ENCODE measurements at places on chromosomes 3 and 15. TPM values are rescaled to one million over a fixed set of nuclear protein-coding genes. Genes with fewer than 3 reads are reported as not detected.
A peak's percentile ranks its signal among the peaks of the same experiment; 100 is the strongest.

GRCh38 chr15:71730277-71731144, 79.8 kb upstream of the NR2E3 start:
- no peak for DNase-seq

DNA sequence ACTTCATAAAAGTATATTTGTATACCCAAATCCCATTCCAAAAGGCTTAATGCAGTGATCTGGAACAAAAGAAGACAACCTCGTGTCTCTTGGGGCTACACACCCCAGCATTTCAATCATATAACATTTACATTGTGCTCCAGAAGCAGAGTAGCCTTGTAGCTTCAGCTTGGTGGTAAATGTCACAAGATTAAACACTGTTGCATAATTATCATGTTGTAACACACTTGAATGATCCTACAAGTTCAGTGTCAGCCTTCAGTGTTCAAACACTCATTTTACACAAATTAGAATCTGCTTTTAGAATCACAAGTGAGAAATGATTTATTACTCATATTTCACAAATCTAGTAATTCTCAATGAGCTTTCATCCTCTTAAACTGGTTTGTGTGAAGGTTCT, 122.6 kb downstream of the CNTN3 start:
- DNase-seq: no peak

The PLSCR5 gene
- total RNA-seq: not detected

GRCh38 chr15:83558146-83558545, 95.8 kb upstream of the ADAMTSL3 start:
- no peak for DNase-seq

The CCDC50 gene
- 128 TPM for total RNA-seq

The BFSP2 gene
- total RNA-seq: not detected

DNA sequence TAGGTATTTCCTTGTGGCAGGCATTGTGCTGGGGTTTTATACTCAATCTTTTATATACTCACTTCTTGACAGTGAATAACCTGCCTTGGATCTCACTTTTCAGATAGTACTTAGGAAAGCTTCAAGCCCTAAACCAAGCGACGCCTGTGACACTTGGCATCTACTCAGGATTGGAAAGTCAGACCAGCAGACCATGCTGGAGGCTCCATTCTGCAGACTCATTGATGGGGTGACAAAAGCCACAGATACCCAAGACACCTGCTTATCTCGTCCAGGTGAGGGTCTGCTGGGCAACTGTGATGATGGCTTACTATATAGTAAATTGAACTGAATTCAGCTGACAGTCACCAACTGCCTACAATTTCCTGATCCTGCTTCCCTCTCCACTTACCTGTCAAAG, 79.4 kb upstream of the MRPS22 start:
- DNase-seq: no peak

The SELENOT gene
- 80.4 TPM for total RNA-seq

GRCh38 chr3:62110443-62111225, 262.7 kb downstream of the FEZF2 start:
- DNase-seq: no peak

DNA sequence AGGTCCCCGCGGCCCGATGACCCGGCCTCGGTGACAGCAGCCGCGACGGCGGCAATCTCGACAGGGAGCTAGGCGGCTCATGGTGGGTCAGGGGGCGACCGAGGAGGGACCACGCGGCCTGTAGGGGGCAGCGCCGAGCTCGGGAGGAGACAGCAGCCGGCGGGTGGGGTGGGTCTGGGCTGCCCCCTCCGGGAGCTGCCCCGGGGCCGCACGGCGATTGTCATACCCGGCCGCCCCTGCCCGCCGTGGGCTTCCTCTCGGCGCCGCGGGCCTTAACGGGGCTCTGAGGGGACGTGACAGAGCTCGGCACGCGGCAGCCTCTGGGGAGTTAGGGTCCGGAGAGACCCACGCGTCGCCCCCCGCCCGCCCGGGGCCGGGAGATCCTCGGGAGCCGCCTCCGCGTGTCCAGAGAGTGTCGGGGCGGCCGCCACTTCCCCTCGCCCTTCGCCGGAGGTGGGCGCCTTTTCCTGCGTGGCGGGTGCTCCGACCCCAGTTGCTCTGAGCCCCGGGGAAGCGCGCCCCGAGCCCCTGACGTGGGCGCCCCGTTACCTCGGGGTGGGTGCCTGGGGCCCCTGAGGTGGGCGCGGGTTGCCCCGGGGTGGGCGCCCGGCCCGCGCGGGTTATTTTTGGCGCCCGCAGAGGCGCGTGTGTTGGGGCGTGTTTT, 539 bp upstream of the PLCL2 start:
- peak; percentile 77 for DNase-seq

GRCh38 chr3:171829841-171830517, 13.2 kb upstream of the TMEM212 start:
- DNase-seq: peak; percentile 89

The KNL1 gene
- not detected for total RNA-seq

- DNase-seq: no peak
Observed at GRCh38 chr3:3227640-3228039, 48.1 kb upstream of the CRBN start.

DNA sequence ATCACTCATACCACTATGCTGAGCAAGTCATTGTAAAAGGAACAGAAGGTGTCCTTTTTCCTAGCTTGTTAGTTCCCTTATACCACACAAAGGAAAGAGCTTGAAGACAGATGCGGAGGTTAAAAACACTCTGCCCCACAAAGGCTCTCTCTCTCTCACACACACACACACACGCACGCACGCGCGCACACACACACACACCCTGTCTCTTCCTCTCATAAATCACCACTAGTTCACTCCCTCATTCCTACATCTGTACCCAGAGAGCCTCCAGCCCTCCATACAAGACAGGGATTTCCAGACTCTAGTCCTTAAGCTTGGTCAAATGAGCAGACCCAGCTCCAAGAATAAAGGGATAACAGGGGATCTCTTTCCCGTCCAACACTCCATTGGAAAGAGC, 120.1 kb upstream of the THBS1 start:
- no peak for DNase-seq

The CCR9 gene
- total RNA-seq: not detected

DNA sequence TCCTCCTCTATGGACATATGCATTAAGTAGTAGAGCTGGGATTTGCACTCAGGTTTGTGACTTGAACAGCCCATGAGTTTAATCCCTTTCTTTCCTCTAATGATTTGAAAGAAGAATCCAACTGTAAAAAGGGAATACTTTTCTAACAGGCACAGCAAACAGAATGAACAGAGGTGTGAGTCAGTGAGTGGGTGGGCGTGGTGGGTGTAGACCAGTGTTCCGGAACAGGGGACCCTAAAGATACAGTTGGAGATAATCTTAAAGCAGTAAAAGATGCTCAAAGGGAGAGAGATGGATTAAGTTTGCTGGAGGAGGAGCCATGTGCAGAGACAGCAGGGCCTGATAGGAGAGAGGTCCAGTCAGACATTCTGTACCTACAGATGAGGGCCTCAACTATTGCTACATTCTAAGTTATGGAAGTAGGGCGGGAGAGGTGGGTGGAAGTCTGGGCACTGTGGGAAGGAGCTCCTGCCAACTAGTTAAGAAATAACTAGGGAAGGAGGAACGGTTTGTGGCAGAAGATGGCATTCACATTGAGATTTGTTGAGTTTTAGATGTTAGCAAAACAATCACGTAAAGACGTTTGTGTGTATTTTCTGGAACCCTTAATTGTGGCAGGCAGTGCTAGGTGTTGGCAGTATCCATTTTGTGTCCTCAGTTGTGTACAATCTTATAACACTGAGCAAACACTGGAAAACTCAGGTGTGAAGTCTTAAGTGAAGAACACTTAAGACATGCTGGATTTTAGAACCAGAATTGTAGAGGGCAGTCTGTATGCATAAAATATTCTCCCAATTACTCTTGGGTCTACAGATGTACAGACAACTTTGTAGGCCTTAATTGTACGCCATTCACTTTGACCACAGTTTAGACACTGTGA, 511.0 kb downstream of the GRM7 start:
- no peak for DNase-seq

DNA sequence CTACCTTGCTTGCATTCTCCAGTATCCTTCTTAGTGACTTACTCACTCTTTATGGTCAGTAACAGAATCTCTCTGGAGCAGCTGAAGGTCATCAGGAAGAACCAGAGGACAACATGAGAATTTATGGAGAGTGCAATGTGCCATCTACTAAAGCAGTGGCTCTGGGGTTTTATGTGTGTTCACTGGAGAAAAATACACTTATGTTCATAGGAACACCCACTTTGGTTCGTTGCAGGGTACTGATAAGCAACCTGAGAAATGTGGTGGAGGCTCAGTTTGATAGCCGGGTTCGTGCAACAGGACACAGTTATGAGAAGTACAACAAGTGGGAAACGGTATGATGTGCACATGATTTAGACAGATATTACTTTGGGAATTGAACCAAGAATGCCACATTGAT, 12.8 kb downstream of the CPB1 start:
- no peak for DNase-seq

The PDCD7 gene
- total RNA-seq: 25.0 TPM

DNA sequence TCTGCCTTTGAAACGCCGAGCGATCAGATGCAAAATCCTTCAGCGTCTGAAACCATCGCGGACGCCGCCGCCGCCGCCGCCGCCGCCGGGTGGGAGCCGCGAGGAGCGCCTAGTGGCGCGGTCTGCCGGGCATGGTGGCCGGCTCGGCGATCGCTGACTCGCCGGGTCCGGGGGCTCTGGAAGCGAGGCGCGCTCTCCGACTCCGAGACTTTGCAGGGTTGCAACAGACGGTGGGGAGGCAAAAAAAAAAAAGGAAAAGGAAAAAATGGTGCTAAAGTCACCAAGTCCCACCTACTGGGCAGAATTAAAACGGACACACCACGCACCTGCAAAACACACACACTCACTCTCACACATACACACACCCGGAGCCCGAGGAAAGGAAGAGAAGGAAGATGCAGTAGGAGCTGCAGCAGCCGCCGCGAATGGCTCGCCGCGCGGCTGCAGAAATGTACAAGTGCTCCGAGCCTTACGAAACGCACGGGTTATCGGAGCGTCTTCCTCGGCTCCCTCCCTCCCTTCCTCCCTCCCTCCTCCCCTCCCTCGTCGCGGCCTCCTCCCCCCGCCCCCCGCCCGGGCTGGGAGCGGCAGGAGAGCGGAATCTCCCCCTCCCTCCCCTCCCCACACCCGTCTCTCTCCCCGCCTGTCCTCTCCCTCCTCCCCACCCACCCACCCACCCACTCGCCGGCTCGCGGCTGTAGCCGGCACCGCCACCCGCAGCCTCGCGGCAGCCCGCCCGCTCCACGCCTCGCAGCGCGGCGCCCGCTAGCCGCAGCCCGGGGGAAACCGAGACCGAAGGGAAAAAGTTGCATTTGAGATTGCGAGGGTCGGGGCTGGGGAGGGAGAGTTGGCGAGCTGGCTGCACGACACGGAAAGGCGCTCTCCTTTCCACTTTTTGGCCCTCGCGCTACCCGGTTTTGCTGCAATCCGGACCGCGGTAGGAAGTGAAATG, at the start of gene NTRK3:
NTRK3 (minus strand) TSS at position 461 of the 952 bp plus-strand sequence. CDS start 586 bp downstream, outside the sequence.
- no peak for DNase-seq

GRCh38 chr3:34300621-34301020, 502.2 kb downstream of the PDCD6IP start:
- no peak for DNase-seq

- DNase-seq: no peak
Observed at GRCh38 chr15:66581972-66582537, 16.3 kb upstream of the LCTL start.

The OR5K2 gene
- total RNA-seq: not detected

DNA sequence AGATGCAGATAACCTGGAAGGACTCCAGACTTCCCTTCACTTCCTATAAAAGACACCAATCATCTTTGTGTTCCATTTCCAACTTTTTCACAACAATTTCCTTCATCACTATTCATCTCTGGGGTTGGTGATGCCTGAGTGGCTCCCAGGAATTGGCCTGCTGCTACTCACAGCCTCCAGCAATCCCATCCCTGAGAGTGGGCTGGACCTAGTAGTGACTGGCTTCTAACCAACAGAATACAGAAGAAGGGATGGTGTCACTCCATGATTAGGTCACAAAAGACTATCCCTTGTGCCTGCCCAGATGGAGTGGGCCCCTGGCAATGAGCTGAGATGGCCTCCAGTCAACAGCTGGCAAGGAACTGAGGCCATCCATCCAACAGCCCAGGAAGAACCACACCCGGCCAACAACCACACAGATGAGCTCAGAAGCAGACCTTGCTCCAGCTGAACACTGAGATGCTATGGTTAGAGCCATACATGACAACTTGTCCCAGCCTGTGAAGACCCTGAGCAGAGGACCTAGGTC, 20.9 kb downstream of the OCA2 start:
- DNase-seq: no peak

GRCh38 chr15:48447657-48448056, 116.4 kb downstream of the DUT start:
- DNase-seq: no peak

GRCh38 chr3:138835397-138835757, 649 bp upstream of the PIK3CB start:
- no peak for DNase-seq

DNA sequence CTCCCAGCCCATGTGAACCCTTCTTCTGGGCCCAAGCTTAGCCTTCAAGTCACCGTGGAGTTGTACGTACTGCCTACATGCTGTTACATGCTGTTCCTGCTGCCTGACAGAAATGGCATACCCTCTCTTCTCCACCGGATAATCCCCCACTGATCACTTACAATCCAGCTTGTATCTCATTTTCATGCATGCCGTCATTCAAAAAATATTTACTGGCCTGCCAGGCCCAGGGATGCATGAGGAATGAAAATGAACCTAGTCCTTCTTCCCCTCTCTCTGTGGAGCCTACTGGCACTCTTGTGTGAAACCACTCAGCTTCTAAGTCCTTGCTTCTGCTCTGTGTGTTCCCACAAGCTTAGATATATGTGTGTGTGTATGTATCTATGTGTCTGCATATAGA, 60.6 kb downstream of the WNT5A start:
- DNase-seq: no peak

- DNase-seq: no peak
Observed at GRCh38 chr3:147389717-147390116, 16.6 kb downstream of the ZIC4 start.

DNA sequence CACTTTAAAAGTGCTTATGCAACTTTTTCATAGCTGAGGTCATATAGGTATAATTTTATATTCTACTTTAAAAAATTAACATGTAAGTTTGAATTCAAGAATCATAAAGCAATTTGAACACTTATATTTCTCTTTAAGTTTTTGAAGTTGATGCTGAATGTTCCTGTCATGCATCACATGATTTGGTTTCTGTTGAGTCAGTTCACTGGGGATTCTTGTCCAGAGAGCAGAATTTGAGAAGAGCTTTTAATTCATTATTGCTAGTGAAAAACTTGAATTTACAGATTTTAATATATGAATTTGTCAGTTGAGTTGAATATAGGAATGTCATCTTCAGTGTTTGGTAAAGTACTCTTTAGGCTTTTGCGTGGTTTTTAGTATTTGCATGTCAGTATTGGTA, 7.9 kb downstream of the SLC25A26 start:
- no peak for DNase-seq

GRCh38 chr15:63420333-63420747, 38.7 kb upstream of the CA12 start:
- DNase-seq: no peak

The GP9 gene
- not detected for total RNA-seq

The TMCC1 gene
- 35.2 TPM for total RNA-seq

GRCh38 chr3:195820186-195820585, 8.5 kb upstream of the MUC4 start:
- no peak for DNase-seq

The NPAP1 gene
- 0.28 TPM for total RNA-seq

All from sigmoid colon (tissue), 7 donors.